ENCODE measurements at places on chromosomes 1 and 21.

DNA sequence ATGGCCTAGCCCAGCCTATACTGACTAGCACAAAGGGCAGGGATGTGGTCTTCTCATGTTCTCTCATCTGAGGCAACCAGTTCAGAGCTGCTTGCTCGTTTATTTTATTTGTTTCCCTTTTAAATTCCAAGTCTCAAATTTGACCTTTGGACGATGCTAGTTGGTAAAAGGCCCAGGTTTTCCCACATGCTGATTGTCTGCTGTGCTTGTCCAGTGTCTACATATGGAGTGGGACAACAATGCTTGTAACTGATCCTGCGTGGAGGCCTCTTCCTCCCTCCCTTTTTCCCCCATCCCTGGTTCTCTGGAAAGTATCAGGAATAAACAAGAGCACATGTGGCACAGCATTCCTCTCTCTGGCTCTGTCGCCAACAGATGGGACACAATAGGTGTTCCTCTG is 34.0 kb upstream of the BEND5 start:
- no peak for DNase-seq

DNA sequence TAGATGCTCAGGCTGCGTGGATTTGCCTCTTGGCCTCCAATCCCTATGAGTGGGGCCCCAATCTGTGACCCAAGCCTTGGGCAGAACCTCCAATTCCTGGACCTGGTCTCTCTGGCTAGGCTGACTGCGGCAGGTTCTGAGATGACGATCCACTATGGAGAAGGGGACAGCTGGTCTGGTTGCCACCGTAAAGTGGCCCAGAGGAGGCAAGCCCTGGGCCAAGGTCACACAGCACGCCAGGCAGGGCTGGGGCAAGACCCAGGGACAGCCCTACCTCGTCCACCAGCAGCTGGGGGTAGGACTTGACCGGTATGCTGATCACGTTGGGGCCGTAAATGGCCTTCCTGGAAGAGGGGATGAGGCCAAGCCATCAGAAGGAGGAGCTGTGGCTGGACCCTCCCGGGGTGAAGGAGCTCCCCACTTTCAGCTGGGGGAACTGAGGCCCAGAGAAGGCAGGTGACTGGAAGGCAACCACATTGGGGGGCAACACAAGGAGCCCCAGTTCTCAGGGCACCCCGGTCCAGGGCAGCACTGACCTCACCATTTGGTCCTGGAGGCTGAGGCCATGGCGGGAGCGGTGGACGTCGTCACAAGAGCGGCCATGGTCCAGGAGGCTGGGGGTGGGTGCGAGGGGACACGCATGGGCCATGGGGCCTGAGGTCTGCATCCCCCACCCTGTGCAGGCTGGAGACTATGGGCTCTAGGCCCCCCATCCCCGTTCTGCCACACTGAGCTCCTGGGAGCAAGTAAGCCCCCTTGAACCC is 9.8 kb downstream of the ATP13A2 start:
- no peak for DNase-seq

- no peak for DNase-seq
These were observed 91.1 kb downstream of the KCNN3 start for GRCh38 chr1:154778944-154779343.

DNA sequence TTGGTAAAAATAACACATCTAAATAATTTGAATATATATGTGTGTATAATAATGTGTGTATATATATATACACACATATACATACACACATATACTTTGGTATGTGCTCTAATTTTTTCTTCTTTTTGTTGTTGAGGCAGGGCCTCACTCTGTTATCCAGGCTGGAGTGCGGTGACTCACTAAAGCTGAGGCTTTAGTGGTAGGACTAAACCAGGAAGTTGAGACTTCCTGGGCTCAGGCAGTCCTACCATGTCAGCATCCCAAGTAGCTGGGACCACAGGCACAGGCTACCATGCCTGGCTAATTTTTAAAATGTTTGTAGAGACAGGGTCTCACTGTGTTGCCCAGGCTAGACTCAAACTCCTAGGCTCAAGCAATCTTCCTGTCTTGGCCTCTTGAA is 46.7 kb upstream of the CXADR start:
- DNase-seq = no peak

DNA sequence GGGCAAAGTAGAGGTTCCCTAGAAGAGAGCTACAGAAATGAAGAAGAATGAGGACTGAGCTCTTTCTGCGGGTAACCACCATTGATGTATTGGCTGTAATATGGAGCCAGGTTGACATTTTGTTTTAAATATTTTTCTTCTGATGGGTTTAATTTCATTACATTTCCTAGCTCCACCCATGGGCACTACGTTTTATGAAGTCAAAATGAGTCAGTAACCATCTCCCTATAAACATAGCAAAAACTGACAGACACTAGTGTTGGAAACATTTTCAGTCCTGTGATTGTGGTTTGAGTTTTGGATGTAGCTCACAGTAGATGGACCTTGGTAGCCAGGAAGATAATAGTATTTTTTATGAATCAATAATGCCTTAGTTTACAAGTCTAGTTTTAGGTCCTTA is 470.4 kb upstream of the B3GALT2 start:
- DNase-seq = no peak

GRCh38 chr1:192802406-192802805 is 6.4 kb upstream of the RGS2 start:
- DNase-seq = no peak

DNA sequence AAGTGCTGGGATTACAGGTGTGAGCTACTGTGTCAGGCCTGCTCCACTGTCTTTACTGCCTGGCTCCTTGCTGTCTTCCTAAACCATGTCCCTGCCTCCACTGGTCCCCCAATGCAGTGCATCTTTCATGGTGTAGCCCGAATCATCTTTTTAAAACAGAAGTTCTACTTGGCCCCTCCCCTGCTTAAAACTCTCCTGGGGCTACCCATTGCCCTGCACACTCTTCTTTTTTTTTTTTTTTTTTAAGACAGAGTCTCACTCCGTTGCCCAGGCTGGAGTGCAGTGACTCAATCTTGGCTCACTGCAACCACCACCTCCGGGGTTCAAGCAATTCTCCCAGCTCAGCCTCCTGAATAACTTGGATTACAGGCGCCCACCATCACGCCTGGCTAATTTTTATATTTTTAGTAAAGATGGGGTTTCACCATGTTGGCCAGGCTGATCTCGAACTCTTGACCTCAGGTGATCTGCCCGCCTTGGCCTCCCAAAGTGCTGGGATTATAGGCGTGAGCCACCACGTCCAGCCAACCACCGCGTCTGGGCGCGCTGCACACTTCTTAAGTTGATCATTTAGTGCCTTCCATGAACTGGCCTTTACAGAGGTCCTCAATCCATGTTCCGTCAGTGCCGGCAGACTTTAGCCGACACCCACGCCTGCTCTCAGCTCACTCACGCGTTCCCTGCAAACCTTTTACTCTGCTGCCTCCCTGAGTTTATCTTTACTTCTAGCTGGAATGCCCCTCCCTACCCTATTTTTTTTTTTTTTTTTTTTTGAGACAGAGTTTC is 2.4 kb downstream of the FCN3 start:
- no peak for DNase-seq

GRCh38 chr1:183025782-183026774 is 2.9 kb downstream of the LAMC1 start:
- DNase-seq = no peak

- no peak for DNase-seq
These were observed 124.9 kb upstream of the IFFO2 start for GRCh38 chr1:19081218-19081893.

- no peak for DNase-seq
These were observed 274.1 kb downstream of the TRABD2B start for GRCh38 chr1:47722909-47723580.

DNA sequence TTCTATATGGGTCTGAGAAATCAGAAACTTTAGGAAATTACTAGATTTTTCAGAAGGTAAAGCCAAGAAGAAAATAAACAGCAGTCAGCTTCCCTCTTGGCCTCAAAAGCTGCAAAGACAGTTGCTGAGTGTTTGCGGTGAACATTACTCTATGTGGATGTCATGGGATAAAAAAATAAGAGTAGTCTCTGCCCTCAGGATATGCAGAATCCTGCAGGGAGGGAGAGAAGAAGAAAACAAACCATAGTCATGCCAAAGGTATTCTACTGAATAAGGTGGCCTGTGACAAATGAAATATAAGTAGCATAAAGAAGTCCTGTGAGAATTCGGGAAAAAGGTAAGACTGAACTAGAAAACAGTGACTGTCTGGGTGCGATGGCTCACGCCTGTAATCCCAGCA is 19.0 kb downstream of the YARS1 start:
- DNase-seq = no peak

- DNase-seq = no peak
These were observed 1.1 kb upstream of the KCNE2 start for GRCh38 chr21:34362670-34363069.

GRCh38 chr1:61776091-61776490 is 33.8 kb downstream of the PATJ start:
- DNase-seq = no peak

Measured in activated CD4-positive, alpha-beta T cell treated with anti-CD3 and anti-CD28 coated beads for 24 hours (primary cell).